Right lung (tissue), 10 donors: ENCODE measurements at places on chromosomes 7 and 10.
A peak's percentile ranks its signal among the peaks of the same experiment; 100 is the strongest.

- no peak for DNase-seq
These were observed 161.9 kb downstream of the DNAJB6 start for GRCh38 chr7:157498657-157499056.

GRCh38 chr7:100965723-100966541, 3.4 kb upstream of the MUC12 start:
- no peak for DNase-seq

DNA sequence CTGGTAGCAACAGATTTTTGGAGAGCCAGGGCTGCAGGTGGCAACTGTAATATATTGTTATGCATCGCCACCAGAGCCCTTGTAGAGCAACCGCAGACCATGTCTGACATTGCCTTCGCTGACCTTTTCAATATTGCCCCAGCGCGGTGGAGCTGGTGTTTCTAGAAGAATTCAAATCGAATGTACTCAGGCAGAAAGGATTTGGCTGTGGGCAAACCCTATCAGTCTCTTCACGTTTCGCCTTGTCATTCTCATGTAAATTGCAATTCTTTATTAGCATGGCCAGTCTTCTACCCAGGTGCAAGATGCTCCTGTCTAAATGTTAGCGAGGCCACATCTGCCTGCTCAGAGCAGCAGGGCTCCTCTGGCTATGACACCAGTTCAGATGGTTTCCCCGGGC, 490.2 kb upstream of the AUTS2 start:
- DNase-seq = no peak

DNA sequence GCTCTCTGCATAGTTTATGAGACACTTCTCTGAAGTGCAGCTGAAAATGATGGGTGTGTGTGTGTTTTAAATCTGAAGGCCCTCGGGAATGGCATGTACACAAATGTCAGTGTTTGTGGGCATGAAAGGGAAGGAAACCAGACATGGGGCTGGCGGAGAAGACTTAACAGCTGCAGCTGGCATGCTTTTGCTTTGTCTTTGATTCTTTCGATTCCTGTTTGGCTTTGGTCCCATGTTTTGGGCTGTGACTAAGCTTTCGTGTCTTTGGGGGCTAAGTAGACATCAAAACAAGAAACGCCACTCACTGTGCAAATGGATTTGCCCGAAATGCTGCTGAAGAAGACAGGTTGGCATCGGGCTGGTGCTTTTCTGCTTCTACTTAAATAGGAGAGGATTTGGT, 179.3 kb downstream of the PFKFB3 start:
- no peak for DNase-seq

- DNase-seq = no peak
These were observed 15.0 kb upstream of the AKR1B1 start for GRCh38 chr7:134473861-134474291.

- no peak for DNase-seq
These were observed 83.4 kb upstream of the SMNDC1 start for GRCh38 chr10:110387983-110388686.

DNA sequence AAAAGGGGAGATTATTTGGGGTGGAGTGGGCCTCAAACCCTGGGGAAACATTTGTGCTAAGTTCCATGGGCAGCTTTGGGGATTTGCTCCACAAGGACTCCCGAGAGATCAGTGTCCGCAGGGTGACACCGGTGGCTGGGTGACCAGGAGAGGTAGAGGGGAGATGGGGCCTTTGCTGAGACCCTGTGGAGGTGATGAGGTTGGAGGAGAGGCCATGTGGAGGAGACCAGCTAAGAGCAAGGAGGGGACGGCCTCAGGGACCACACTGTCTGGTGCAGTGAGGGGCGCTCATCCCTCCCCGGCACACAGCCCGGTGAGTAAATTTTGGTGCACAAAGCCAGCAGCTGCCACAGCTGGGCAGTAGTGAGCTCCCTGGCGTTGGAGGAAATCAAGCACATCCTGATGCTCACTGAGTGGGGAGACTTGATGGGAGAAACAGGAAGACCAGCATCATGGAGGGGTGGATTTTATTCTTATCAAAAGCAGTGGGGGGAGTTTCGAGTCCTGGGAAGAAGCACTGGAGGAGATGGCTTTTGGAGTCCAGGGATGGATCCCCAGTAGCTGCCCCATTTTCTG, 20.2 kb upstream of the ELFN1 start:
- DNase-seq = no peak

- DNase-seq = no peak
These were observed 240.0 kb downstream of the ARHGAP21 start for GRCh38 chr10:24483701-24484100.

DNA sequence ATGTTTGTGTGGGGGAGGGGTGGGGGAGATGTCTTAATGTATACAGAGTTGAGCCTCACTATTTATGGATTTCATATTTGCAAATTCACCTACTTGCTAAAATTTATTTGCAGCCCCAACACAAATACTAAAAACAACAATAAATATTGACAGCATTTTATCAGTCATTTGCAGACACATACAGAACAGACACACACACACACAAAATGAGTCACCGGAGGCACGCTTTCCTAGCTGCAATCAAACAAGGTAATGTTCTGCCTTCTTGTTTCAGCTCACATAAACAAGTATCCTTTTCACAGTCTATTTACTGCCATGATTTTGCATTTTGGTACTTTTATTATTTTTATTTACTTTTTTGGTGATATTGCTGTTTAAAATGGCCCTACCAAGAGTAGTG, 88.5 kb downstream of the IPMK start:
- no peak for DNase-seq

- DNase-seq = peak; percentile 83
These were observed 7.9 kb downstream of the ZNF22 start for GRCh38 chr10:45008524-45009161.

DNA sequence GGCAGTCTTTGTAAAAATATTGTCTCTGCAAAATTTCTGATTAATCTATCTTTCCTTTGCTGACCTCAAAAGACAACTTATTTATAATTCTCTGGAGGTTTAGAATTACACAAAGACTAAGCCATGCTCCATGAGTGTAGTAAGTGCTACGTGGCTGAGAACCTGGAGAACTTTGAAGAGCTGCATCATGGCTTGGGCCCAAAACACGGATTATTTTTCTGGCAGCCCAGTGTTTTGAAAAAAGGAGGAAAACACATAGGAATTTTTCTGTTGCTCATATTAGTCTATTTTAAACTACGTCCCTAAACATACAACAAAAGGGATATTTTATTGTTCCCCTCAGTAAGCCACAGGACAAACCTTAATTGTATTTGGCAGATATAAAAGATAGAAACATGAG, 360.7 kb upstream of the MYO3A start:
- DNase-seq = no peak

GRCh38 chr7:837001-837400, 4.7 kb downstream of the SUN1 start:
- DNase-seq = no peak

GRCh38 chr10:93596539-93596938, 4.5 kb downstream of the RBP4 start:
- DNase-seq = no peak

DNA sequence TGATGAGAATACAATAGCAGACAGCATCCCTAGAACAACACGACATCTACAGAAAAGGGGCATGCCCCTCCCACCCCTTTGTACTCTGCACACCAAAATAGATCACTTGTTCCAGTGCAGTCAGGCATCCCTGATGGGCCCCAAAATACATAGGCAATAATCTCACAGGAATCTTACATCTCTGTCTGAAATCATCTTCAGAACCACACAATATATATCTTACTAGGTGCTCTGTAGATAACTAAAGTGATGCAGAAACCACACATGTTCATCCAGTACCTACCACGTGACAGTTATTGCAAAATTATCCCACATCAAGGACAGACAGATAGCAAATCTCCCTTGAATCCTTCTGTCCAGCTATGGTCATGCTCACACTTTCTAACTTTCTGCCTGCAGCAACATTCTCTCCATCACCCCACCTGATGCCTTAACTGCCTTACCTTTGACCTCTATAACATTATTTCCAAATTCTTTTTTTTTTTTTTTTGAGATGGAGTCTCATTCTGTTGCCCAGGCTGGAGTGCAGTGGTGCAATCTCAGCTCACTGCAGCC, 30.7 kb downstream of the ST8SIA6 start:
- no peak for DNase-seq

DNA sequence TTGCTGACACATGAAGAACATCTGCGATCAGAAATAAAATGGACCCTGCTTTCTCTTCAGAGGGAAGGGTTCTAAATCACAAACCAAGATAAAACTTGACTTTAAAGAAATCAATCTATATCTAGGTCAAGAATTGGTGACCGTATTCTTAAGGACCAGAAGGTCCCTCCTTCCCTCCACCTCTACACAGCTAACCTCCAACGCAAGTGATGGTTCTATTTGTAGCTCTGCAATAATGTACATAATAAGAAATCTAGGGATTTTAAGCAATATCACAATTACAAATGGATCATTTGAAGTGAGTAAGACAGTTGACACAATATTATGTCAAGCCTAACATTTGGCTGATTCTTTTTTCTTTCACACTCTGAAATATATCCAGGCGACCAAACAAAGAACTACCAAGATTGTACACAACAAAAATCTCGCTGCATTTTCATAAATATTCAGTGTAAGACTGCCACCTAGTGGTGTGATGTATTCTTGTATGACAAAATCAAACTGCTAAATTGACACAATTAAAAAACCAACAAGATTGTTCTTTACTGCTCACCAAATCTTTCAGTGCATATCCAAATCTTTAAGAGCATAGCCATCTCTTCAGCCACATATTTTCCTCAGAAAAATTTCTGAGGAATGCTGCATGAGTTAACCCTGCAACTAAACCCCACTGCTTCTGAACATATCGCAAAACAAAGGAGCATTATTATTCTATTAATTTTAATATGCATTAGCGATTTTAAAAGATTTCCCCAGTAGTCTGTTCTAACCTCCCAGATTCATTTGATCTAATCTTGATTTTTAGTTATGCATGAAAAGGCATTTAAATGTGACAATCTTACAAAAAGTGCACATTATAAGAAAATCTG, 44.5 kb downstream of the ICA1 start:
- peak; percentile 45 for DNase-seq

GRCh38 chr7:137834552-137834951, 12.2 kb downstream of the DGKI start:
- no peak for DNase-seq

DNA sequence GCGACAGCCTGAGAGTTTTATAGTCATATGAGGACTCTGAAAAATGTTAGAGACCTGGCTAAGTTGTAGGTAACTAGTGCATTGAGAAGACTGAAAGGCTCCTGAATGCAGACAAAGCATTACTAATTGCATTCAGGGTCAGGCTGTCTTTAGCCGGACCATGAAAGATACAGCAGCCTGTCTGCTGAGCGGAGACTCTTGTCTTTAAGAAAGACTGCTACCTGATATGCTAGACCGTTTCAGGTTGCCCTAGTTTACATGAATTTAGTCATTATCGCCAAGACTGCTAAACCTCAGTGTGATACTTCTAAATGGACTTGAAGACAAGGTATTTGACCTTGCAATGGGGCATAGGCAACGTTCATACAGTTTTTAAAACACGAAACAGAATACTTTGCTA, 81.2 kb downstream of the BMPR1A start:
- DNase-seq = no peak

DNA sequence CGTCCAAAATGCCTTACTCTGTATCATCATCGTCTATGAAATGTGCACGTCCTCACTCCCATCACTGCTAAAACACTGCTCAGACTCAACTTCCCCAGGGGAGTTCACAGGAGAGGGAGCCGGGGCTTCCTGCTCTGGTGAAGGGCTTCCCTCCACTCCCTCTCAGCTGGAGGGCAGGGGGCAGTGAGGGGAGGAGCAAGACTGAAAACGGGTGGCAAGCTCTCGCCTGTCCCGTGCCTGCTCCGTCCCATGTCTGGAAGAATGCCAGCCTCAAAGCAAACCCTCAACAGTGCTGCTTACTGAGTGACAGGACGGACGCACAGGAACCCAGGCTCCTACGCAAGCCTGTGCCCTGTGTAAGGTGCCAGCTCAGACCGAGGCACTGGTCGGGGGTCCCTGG, 25.1 kb downstream of the PRKAG2 start:
- DNase-seq = peak; percentile 30

- no peak for DNase-seq
These were observed 29.9 kb downstream of the PCGF5 start for GRCh38 chr10:91250341-91250740.

GRCh38 chr7:101698964-101699363, 69.9 kb upstream of the MYL10 start:
- no peak for DNase-seq

- DNase-seq = no peak
These were observed 32.4 kb upstream of the PPP2R2D start for GRCh38 chr10:131868436-131868835.

DNA sequence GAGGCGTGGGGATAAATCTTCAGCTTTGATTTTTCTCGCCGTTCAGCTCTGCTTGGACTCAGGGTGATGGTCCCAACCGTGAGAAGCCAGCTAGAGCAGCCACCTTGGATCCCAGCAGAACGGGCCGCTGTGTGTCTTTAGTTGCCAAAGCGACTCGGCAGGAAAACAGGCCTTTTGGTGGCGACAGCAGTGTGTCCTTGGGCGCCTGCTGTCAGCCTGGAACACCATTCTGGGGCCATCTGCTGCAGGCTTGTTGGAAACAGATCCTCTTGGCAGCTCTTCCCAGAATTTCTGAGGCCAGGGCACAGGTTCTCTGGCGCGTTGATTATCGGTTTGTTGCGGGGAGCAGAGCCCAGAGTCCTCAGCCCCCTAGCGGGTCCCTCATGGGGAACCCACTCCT, 97.6 kb downstream of the CUX1 start:
- DNase-seq = no peak

GRCh38 chr7:36994456-36995112, 270.3 kb upstream of the AOAH start:
- DNase-seq = no peak

- no peak for DNase-seq
These were observed 62.8 kb downstream of the CFAP46 start for GRCh38 chr10:132879408-132880127.
